NCI-H774 (cell line): ENCODE measurements at places on chromosomes 7 and 10.

DNA sequence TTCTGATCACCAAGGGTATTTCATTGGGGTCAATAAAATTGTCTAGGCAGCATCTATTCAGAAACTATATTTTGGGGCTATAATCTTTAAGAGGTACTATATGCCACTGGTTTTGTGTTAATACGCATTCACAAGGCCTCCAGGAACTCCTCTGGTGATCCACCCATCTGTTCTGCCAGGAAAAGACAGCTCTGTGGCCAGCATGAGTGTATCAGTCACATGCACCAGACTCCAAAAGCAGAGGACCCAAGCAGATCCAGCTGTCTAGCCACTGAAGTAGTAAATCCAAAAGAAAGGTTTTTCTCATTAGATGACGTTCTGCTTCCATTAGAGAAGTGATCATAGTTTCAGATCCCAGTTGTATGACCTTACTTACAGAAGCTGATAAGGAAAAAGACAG is 199.6 kb upstream of the CELF2 start:
- no peak for DNase-seq

DNA sequence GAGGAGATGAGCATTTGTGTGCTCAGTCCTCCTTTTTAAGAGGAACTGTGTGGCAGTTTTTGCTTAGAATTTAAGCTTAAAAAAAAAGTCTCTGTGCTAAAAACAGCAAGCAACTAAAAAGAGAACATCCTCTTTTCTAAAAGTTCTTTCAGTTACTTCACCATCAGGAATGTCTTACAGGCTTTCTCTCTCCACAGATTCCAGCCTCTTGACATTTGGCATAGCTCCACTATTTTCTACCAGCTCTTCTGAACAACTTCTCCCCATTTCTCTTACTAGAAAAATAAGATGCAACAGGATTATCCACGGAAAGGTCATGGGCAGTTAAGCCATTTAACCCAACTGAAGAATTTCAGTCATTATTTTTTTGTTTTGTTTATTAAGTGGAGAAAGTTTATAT is 13.2 kb downstream of the PCLO start:
- DNase-seq: no peak

DNA sequence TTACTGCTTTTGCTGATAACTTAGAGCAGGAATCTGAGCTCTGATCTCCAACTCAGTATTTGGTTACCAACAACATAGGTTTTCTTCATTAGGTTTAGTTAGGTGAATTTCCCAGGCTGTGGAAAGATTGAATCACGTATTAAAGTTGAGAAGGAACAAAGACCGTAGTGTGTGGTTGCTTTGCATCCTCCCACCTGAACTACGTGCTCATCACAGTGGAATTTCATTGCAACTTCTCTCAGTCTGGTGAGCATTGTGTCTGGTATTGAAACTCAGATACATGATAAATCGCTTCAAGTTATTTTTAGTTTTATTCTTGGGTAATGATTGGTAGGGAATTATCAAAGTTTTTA is 139.4 kb upstream of the AKR1E2 start:
- DNase-seq: no peak

DNA sequence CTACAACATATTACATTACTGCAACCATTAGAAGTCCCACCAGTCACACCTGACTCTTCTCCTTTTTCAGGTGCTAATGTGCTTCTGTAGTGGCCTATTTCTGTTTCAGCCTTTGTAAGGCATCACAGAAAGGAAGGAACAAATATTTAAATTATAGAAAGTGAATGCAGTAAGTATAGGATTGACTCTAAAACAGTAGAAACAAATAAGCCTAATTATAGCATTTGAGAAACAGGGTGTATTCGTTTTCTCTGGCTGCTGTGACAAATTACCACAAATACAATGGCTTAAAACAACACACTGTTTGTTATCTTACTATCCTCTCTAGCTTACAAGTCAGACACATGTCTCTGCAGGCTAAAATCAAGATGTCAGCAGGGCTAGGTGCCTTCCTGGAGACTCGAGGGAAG is 69.4 kb downstream of the CCSER2 start:
- no peak for DNase-seq

DNA sequence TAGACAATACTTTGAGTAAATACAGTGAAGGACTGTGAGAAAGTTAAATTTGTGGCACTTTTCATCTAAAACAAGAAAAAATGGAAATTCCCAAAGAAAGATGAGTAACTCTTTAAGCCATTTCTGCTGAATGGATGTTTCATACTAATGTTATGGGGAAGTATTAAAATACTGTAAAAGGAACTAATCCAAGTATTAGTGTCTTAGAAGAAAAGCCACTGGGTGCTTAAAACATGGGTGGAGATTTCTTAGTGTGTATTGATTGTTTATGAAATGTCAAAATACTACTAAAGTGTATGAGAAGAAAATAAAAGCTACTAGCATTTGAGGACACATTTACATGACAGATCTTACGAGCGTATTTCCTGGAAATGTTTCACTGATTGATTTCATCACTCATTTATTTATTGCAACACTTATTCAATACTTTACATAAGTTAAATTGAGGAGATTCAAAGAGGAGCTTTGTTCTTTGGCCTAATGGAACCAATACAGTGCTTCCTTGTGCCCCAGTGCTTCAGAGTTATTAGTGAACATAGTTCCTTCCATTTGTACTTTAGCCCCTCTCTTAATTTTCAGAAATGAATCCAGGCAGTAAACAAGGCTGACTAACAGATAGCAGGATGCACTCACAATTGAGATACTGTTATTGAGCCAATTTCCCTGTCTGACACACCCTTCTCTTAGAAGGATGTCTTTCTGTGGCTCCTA is 155.5 kb upstream of the AHR start:
- no peak for DNase-seq

GRCh38 chr10:118307220-118307619 is 34.9 kb downstream of the FAM204A start:
- no peak for DNase-seq

GRCh38 chr10:71086439-71087080 is 125.8 kb upstream of the UNC5B start:
- peak; percentile 24 for DNase-seq

DNA sequence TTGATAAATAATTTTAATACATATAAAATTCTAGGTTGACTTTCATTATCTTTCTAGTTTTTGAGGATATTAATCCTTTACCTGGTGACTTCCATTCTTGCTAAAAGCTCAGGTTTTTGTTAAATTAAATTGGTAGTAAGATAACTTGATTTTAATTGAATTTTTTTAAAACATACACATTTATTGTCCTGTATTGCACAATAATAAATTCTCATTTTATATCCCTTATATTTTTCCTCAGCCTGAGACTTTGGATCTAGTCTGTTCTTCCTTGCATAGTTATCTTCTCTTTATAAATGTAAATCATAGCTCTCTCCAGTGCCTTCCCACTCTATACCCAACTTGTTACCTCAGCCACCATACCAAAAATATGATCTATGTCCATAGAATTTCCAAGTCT is 212.9 kb upstream of the CNTNAP2 start:
- no peak for DNase-seq

- DNase-seq: no peak
These were observed 241.5 kb downstream of the AUTS2 start for GRCh38 chr7:69839782-69840181.

- peak; percentile 83 for DNase-seq
These were observed 49.3 kb downstream of the PRKAG2 start for GRCh38 chr7:151827620-151828019.

- no peak for DNase-seq
These were observed 1.3 kb downstream of the FAS start for GRCh38 chr10:88991899-88992320.

GRCh38 chr7:88233828-88234227 is 14.0 kb upstream of the SRI start:
- DNase-seq: no peak

- no peak for DNase-seq
These were observed 137.2 kb downstream of the JCAD start for GRCh38 chr10:29922226-29922625.

DNA sequence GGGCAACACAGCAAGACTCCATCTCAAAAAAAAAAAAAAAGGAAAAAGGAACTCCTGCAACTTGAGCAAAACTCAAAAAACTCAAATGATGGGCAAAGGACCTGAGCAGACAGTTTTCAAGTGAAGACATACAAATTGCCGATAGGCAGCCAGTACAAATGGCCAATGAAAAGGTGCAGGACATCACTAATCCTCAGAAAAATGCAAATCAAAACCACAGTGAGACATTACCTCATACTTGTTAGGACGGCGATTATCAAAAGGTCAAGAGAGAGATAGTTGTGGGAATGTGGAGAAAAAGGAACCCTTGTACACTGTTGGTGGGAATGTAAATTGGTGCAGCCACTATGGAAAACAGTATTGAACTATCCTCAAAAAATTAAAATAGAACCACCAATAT is 16.8 kb downstream of the SVOPL start:
- no peak for DNase-seq

DNA sequence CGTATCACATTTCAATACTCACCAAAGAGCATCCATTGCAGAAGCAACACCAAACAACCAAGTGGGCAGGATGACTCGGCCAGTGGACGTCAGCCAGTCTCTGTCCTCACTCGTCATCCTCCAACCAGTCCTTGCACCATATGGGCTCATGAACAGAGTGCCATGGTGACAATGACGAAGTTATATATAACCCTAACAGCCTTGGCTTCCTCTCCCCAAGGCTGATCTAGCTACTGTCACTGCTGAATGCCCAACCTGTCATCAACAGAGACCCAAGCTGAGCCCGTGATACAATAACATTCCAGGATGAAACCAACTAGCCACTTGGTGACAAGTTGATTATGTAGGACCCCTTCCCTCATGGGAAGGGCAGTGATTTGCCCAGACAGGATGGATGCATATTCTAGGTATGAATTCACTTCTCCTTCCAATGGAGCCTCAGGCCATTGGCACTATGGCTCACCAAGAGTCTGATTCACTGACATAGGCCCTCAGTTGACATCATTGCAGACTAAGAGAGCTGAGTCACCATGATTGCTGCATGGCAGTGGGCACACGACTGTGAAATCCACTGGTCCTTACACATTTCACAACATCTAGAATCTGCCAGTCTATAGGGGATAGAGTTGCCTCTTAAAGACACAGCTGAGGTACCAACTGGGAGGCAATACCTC is 26.3 kb upstream of the PPIF start:
- DNase-seq: no peak

DNA sequence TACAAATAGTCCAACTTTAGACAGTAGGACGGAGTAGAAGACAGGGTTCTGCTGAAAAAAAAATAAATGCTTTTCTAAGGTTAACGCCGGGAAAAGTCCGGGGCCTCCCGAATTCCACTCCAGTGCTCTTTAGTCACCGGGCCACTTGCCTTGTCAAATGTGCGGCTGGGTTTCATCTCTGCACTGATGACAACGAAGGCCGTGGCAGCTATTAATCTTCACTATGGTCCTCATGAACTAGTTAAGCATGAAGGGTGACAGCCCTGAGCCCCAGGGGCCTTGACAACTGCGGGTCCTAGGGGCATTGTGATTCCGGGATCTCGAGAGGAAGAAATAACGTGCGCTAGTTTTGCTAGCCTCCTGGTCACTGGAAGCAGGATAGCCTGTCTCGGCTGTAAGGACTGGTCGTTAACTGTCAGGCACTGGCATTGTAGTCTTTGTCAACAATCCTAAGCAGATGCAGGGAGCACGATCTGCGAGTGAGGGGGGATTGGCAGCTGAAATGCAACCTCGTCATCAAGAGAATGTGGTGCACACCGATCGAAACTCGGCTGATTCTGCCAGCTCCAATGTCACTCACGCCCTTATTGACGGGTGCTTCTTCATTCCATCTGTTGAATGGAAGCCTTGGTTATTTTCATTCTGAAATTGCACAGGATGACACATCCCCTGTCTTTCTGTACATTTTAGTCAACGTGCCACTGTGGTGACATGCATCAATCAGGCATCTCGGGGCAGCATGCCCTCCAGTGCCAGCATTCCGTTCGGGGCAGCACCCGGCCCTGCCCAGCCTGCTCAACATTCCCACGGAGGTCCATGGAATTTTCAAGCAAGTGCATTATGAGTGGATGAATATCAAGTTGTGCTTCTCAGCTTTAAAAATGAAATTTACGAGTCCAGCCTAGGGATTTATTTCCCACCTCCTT is 51.6 kb upstream of the MGMT start:
- DNase-seq: no peak

- DNase-seq: no peak
These were observed 536.6 kb upstream of the GALNT17 start for GRCh38 chr7:70595370-70595754.

DNA sequence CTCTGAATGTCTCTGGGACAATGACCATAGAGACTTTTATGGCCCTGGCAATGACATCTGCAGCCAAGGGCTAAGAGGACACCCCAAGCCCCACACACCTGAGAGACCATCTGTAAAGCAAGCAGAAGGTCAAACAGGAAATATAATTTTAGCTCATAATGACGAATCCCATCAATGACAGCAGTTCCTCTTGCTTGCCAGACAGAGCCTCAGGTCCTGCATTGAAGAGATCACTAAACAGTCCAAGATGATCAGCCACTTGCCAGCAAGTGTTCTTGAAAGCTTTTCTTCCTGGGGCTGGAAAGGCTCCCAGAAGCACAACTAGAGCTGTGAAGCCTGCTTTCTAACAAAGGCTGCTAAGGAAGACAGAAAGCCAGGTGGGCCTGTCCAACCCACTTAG is 993.7 kb upstream of the AUTS2 start:
- DNase-seq: no peak

DNA sequence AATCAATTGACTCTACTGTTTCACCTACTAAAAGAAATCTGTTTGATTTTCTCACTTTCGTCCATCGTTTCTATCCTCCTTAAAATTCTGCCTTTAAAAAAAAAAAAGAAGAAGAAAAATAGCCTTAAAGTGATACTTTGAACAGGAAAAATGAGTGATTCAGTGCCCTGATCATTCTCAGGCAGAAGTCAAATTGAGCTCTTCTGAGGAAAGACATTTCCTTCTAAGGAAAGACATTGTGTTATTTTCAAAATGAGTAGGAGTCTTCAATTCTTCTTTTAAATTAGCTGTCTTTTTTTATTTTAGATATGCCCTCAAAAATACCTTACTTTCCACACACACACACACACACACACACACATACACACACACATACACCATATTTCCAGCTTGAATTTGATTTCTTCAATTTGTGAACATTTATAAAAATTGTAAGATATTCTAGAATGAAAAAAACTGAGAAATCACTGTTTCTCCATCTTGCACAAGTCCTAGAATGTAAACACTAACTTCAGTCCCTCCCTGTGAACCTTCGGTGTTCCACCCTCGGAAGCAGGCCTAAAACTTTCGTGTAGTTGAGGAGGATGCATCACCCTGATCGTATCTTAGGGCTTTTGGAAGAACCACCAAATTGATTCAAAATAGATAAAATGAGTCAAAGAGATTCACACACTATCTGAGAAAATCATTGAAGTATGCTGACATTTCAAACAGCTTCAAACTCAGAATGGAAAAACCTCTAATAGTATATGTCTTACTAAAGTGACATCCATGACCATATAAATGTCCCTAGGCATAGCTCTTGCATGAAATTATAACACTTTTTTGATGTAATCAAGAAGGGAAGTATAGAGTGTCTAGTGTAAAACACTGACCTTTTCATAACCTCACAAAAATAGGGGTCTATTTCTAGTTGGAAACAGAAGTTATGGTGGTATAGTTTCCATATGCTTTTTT is 270.8 kb downstream of the GATA3 start:
- DNase-seq: no peak

GRCh38 chr7:45193828-45194227 is 36.2 kb downstream of the RAMP3 start:
- no peak for DNase-seq
